Uterine smooth muscle cell (primary cell): ENCODE measurements at places on chromosomes 2 and 18. TPM values are rescaled to one million over a fixed set of nuclear protein-coding genes. Genes with fewer than 3 reads are reported as not detected.

Gene MBOAT2
- total RNA-seq = 76.0 and 89.6 TPM in 2 replicates

Gene CUL3
- 63.0 and 68.5 TPM in 2 replicates for total RNA-seq

Gene ANKRD62
- total RNA-seq = not detected in 2 replicates

Gene ZNF2
- 6.3 and 9.0 TPM in 2 replicates for total RNA-seq

Gene LGALSL
- 2.3 and 3.1 TPM in 2 replicates for total RNA-seq

Gene RFTN2
- total RNA-seq = 1.7 and 4.2 TPM in 2 replicates

Gene CNTNAP5
- total RNA-seq = not detected in 2 replicates

Gene CDH20
- total RNA-seq = under 0.01 TPM in 1 of 2 replicates, not detected in the other

Gene GAREM2
- total RNA-seq = 0.22 and 0.50 TPM in 2 replicates

Gene WNT6
- not detected in 2 replicates for total RNA-seq

Gene DSG1
- not detected in 2 replicates for total RNA-seq

Gene MEP1B
- total RNA-seq = not detected in 2 replicates

Gene PLCD4
- 2.1 and 2.6 TPM in 2 replicates for total RNA-seq

Gene SERPINB10
- total RNA-seq = 0.25 and 1.00 TPM in 2 replicates

Gene CD226
- total RNA-seq = 0.44 and 0.50 TPM in 2 replicates

Gene IL36A
- total RNA-seq = not detected in 2 replicates

Gene LRRTM1
- 0.25 and 0.44 TPM in 2 replicates for total RNA-seq

Gene CRYGB
- total RNA-seq = not detected in 2 replicates

Gene RAB6C
- under 0.01 TPM in 1 of 2 replicates, not detected in the other for total RNA-seq

Gene CD8B2
- not detected in 2 replicates for total RNA-seq

Gene ABCG5
- not detected in 2 replicates for total RNA-seq

Gene CROCC2
- total RNA-seq = under 0.01 TPM in 1 of 2 replicates, not detected in the other

Gene INPP5D
- 0.11 and 1.6 TPM in 2 replicates for total RNA-seq

Gene RASGRP3
- 0.62 and 2.9 TPM in 2 replicates for total RNA-seq

Gene HOXD13
- total RNA-seq = 7.5 and 7.7 TPM in 2 replicates

Gene CYP27C1
- not detected in 2 replicates for total RNA-seq

Gene RTP5
- not detected in 2 replicates for total RNA-seq

Gene EGR4
- not detected in 2 replicates for total RNA-seq

Gene ERFE
- total RNA-seq = 2.1 and 3.1 TPM in 2 replicates

Gene G6PC2
- not detected in 2 replicates for total RNA-seq
